Lower leg skin (tissue), 4 donors: ENCODE measurements at places on chromosomes 16 and 17. TPM values are rescaled to one million over a fixed set of nuclear protein-coding genes. Genes with fewer than 3 reads are reported as not detected.

DNA sequence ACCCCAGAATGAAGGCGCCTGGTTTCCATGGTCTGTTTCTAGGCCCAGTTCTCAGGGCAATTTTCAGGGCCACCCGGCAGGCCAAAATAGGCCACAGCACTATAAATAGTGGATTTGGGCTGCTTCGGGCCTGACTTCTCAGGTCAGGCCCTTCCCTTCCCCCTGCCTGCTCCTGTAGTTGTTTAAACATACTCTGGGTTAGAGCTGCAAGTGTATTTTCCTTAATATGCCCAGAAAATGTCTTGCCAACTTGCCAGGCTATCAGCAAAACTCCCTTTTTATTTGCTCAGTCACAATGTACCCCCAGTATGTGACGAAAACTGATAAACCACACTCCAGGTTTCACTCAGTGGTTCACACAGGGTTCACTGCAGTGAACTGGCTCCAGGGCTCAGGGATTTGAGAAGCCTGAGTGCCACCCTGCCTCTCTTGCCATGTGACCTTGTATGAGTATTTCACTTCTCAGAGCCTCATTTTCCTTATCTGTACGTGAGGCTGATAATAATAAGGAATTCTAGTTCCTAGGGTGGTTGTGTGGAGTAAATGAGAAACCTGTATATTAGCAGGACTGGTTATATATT, 76.5 kb downstream of the GPRC5B start:
- DNase-seq: no peak

- DNase-seq: no peak
Measured at GRCh38 chr17:44761932-44762810, 3.4 kb downstream of the ADAM11 start.

CYB561 gene
- 58.7 TPM for total RNA-seq

SDR42E2 gene
- not detected for total RNA-seq

GRCh38 chr17:13917634-13918033, 151.7 kb upstream of the COX10 start:
- DNase-seq: no peak

DNA sequence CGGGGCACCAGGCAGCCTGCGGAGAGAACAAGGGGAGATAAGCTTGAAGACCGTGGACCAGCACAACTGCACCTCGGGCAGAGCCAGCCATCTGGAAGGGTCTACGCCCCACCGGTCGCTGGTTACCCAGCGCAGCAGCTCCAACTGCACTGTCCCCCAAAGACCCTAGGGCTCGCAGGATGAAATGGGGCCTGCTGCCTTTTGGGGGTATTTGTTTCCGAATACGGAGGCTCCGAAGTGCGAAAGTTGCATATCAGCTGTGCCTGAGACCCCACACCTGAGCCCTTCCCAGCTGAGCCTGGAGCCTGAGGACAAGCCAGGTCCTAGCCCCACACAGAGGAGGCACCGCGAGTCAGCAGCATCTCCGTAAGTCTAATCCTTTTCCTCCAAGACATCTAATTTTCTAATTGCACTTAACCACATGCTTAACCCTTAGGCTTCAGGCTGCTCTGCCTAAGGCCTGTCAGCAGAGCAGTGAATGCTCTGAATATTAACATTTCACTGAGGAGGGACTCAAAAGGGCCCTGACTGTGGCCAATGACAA, 4.0 kb downstream of the KIFC3 start:
- no peak for DNase-seq

- no peak for DNase-seq
Measured at GRCh38 chr16:69193855-69194254, 6.9 kb downstream of the SNTB2 start.

DNA sequence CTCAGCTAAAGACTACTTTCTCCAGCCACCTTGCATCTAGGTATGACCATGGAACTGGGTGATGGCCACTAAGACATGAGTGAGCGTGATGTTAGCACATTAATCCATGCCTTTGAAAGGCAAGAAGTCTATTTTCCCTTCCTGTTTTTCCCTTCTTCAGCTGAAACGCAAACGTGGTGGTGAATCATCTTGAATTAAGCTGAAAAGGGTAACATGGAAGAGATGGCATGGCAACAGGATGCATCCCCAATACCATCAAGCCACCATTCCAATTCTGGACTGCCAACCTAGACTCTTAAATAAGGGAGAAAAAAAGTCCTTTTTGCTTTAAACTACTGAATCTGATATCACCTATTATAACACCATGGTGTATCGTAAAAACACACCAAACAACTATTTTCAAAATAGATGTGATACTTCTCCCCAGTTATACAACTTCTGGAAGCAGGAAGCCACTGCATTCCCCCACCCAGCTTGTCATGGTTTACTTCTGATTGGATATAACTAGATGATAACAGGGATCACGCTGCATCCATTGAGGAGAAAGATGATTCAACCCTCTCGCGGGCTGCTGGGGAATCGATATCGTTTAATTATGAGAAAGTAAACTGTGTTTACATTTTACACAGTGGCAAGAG, 368.6 kb downstream of the CDH13 start:
- no peak for DNase-seq
